ENCODE measurements at places on chromosomes 12 and 14.
A peak's percentile ranks its signal among the peaks of the same experiment; 100 is the strongest.

DNA sequence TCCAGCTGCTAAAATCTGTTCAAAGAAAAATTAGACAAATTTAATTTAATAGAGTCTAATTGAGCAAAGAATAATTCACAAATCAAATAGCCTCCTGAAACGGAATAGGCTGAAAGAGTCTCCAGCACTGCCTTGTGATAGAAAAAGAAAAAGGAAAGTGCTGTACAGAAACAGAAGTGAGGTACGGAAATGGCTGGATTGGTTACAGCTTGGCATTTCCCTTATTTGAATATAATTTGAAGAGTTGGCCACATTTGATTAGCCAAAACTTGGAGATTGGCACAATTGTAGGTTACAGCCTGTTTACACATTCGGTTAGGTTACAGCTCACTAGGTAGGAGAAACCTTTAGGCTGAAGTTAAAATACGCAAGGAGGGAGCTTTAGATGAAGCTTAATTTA is 24.8 kb upstream of the PCED1B start:
- no peaks in the 10 kb centered on the region for H3K4me1 ChIP-seq
- peaks cover 2% of the 10 kb centered on the region for H3K36me3 ChIP-seq
- no peak overlapping the region for H3K4me3 ChIP-seq

DNA sequence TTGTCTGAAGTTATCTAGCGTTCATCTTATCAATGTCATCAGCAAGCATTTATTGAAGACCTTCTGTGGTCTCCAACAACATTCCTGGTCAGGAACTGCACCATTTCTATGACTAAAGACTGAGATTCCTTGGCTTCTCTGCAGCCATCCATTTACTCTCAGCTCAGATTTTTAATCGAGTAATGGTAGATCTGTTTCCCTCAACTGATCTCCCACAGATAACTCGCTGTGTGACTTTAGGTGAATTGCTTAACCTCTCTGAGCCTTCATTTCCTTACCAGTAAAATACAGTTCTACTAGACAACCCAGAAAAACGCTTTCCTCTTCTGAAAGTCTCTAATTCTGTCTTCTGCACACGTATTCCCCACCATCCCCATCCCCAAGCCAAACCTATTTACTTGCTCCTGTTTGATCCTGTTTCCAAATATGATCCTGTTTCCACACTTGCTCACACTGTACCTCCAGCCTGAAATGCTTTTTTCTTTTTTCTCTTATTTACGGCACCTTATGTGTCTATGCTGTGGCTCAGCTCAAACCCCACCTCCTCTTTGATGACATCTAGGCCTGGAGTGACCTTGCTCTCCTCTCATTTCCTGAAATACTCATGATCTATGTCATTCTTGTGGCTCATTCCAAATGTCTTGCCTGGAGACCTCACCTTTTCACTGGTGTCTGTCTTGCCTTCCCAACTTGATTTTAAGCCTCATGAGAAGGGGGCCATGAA is 21.8 kb downstream of the PLXNC1 start:
- H3K36me3 ChIP-seq = peaks cover 5% of the 10 kb centered on the region
- no peaks in the 10 kb centered on the region for H3K27me3 ChIP-seq
- H3K4me3 ChIP-seq = no peak overlapping the region
- peaks cover 70% of the 10 kb centered on the region for H3K4me1 ChIP-seq

GRCh38 chr12:14931791-14932560 is 6.4 kb downstream of the ERP27 start:
- H3K4me1 ChIP-seq = peaks cover 5% of the 10 kb centered on the region
- peaks cover 26% of the 10 kb centered on the region for H3K36me3 ChIP-seq
- no peak overlapping the region for H3K4me3 ChIP-seq
- H3K27ac ChIP-seq = no peak overlapping the region

- no peak overlapping the region for H3K27ac ChIP-seq
- H3K4me3 ChIP-seq = no peak overlapping the region
- no peaks in the 10 kb centered on the region for H3K36me3 ChIP-seq
- no peaks in the 10 kb centered on the region for H3K4me1 ChIP-seq
- no peaks in the 10 kb centered on the region for H3K27me3 ChIP-seq
- DNase-seq = no peak
These were observed 1039.3 kb upstream of the FOXG1 start for GRCh38 chr14:27727251-27727770.

GRCh38 chr14:99581374-99581773 is 22.6 kb downstream of the CCDC85C start:
- no peaks in the 10 kb centered on the region for H3K27me3 ChIP-seq
- no peak overlapping the region for H3K4me3 ChIP-seq
- H3K27ac ChIP-seq = no peak overlapping the region
- H3K4me1 ChIP-seq = no peaks in the 10 kb centered on the region

- H3K4me1 ChIP-seq = peaks cover 6% of the 10 kb centered on the region
- H3K27ac ChIP-seq = no peak within 1 kb of the TSS
- peak; percentile 25 for DNase-seq
- H3K27me3 ChIP-seq = peaks cover 21% of the 10 kb centered on the region
- peaks cover 8% of the 10 kb centered on the region for H3K36me3 ChIP-seq
These were observed at the start of gene DYRK4 for GRCh38 chr12:4562034-4562657. TSS of gene DYRK4 (plus strand) at chr12:4562208. CDS start at chr12:4562246, 38 bp downstream.

- H3K4me3 ChIP-seq = no peak overlapping the region
- H3K36me3 ChIP-seq = no peaks in the 10 kb centered on the region
- no peak overlapping the region for H3K27ac ChIP-seq
- no peak for DNase-seq
- no peaks in the 10 kb centered on the region for H3K4me1 ChIP-seq
- no peaks in the 10 kb centered on the region for H3K27me3 ChIP-seq
These were observed 116.7 kb upstream of the EGLN3 start for GRCh38 chr14:34067587-34067986.

GRCh38 chr12:40327535-40327934 is 102.7 kb downstream of the LRRK2 start:
- no peak overlapping the region for H3K27ac ChIP-seq
- no peak overlapping the region for H3K4me3 ChIP-seq
- H3K27me3 ChIP-seq = no peaks in the 10 kb centered on the region
- no peaks in the 10 kb centered on the region for H3K4me1 ChIP-seq
- H3K36me3 ChIP-seq = no peaks in the 10 kb centered on the region

GRCh38 chr12:5507944-5508343 is 76.0 kb downstream of the NTF3 start:
- no peak for DNase-seq
- H3K27me3 ChIP-seq = peaks cover 8% of the 10 kb centered on the region
- H3K4me3 ChIP-seq = no peak overlapping the region
- no peaks in the 10 kb centered on the region for H3K4me1 ChIP-seq
- no peak overlapping the region for H3K27ac ChIP-seq

DNA sequence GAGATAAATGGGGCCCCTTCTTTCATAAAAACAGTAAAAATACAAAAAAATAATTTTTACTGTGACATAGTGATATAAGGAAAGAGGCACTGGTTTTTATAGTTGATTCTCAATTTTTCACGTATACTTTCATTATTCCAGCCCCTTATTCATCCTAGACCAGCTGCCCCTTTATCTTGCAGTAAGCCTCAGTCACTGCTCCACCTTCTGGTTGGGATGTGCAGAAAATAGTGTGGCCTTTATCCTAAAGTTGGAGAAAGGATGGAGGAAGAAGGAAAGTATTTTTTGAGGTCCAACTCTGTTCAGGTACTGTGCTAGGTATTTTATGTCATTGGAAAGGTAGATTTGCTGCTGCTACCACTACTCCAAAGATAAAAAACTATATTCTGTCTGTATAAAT is 172.7 kb downstream of the ANO6 start:
- DNase-seq = no peak
- no peaks in the 10 kb centered on the region for H3K27me3 ChIP-seq
- peaks cover 36% of the 10 kb centered on the region for H3K36me3 ChIP-seq
- no peaks in the 10 kb centered on the region for H3K4me1 ChIP-seq
- no peak overlapping the region for H3K4me3 ChIP-seq
- H3K27ac ChIP-seq = no peak overlapping the region

- H3K36me3 ChIP-seq = no peaks in the 10 kb centered on the region
- DNase-seq = no peak
- H3K27me3 ChIP-seq = no peaks in the 10 kb centered on the region
- no peak overlapping the region for H3K4me3 ChIP-seq
- no peaks in the 10 kb centered on the region for H3K4me1 ChIP-seq
These were observed 40.3 kb downstream of the TIMELESS start for GRCh38 chr12:56408799-56409417.

DNA sequence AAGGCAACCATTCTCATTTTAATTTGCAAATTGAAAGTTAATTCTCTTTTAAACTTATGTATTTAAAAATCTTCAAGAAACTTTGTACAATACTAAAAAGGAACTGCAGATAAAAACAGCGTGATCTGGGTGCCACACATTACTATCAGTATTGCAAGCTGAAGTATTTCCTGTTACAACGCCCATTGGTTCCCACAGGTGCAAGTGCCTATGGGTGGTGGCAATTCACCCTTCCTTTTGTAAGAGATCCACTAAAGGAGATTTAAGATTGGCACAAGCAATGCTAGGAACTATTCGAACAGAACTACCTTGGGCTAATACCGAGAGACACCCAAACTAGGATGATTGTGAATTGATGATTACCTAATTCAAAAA is 13.2 kb downstream of the TAOK3 start:
- H3K4me1 ChIP-seq = peaks cover 39% of the 10 kb centered on the region
- no peaks in the 10 kb centered on the region for H3K27me3 ChIP-seq
- DNase-seq = peak; percentile 49
- peak overlapping the region; percentile 83 for H3K4me3 ChIP-seq
- H3K36me3 ChIP-seq = peaks cover 10% of the 10 kb centered on the region

DNA sequence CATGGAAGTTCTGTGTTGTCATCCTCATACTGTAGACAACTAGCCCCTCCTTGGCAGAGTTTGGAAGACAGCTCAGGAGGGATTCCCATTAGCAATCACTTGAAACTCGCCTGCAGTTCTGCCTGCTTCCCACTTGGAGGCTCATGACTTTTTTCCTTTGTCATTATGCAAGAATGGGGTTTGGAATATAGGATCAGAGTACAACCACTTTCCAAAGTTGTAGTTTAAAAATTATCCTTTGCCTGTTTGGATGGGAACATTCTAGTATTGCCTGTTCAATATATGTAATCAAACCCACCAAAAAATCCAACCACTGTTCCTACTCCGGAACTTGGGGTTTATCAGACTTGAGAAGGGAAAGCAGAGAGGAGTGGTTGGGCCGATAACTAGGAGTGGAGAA is 2.1 kb upstream of the GPD1 start:
- no peaks in the 10 kb centered on the region for H3K4me1 ChIP-seq
- DNase-seq = no peak
- peaks cover 34% of the 10 kb centered on the region for H3K36me3 ChIP-seq
- no peak overlapping the region for H3K4me3 ChIP-seq
- H3K27me3 ChIP-seq = no peaks in the 10 kb centered on the region
- H3K27ac ChIP-seq = no peak overlapping the region
